ENCODE measurements at places on chromosomes 3 and 15.

- DNase-seq, result peak; percentile 76
Observed at GRCh38 chr15:77659350-77660321, 26.9 kb upstream of the LINGO1 start.

- DNase-seq, result peak; percentile 35
Observed at GRCh38 chr3:126365351-126366277, 8.4 kb upstream of the KLF15 start.

DNA sequence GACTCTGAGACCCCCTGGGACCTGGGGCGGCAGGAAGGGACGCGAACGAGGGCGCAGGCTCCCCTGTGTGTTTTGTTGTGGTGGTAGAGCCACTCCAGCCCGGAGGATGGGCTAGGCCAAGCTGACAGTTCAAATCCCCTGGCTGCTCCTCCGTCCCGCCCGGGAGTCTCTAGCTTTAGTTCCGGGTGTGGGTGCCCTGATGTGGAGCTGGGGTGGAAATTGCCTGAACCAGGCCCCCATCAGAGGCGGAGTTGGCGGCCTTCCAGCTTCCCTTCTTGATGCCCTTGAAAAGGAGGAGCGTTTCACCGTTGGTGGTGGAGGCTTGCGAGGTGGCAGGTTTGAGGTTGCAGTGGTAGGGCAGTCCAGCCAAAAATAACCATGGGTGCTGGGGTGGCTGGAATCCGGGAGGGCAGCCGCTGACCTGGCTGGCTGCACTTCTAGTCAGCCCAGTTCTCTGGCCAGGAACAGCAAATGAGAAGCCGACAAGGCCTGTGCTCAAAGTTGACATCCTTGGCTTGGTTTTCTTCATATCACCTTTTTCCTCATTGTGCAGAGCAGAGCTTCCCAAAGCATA lies 817 bp downstream of the CLK3 start:
- peak; percentile 84 for DNase-seq

GRCh38 chr15:81449836-81450474 lies 75.9 kb upstream of the TMC3 start:
- DNase-seq, result no peak

GRCh38 chr15:74978503-74978902 lies 16.9 kb upstream of the SCAMP5 start:
- no peak for DNase-seq

- no peak for DNase-seq
Observed at GRCh38 chr15:69469467-69470201, 17.0 kb downstream of the RPLP1 start.

- DNase-seq, result no peak
Observed at GRCh38 chr15:64697911-64698369, 77.4 kb downstream of the RBPMS2 start.

DNA sequence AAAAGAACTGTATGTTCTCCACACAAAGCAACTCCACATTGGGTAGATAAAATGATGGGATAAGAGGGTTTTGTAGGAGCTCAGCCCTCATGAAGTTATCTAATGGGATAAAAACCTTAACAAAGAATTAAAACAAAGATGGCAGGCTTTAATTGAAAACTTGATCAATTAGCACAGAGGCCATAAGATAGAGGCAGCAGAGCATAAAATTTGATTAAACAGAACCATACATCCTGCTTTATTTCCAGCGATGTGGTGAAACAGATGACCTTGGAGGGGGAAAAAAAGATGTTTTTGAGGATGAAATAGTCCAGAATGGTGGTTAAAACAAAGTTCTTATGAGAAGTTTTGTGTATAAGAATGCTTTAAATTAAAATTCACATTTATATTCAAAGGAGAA lies 130.9 kb upstream of the ALCAM start:
- no peak for DNase-seq

- no peak for DNase-seq
Observed at GRCh38 chr15:60912984-60913697, 316.0 kb downstream of the RORA start.

DNA sequence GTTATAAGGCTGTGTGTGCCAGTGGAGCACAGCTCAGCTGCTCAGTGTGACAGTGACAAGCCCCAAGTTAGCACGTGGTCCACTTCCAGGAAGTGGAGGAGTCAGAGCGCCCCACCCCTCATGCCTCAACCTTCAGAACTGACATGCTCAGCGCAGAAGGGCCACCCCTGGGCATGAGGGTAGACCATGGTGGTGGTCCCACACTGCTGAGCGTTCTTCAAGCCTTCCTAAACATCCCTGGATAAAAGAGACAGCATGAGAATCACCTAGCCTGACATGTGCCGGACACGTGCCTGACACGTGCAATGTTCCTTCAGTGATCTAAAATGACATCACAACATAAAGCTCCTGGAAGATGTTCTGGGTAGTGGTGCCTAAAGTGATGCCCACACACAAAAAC lies 16.8 kb downstream of the ATP10A start:
- peak; percentile 46 for DNase-seq

GRCh38 chr3:13483988-13484695 lies 4.0 kb downstream of the HDAC11 start:
- no peak for DNase-seq

- peak; percentile 87 for DNase-seq
Observed at GRCh38 chr3:50610181-50610971, 1.2 kb downstream of the CISH start.

GRCh38 chr3:27723001-27723445 lies 900 bp upstream of the EOMES start:
- DNase-seq, result no peak

- DNase-seq, result no peak
Observed at GRCh38 chr3:176490357-176490756, 706.9 kb downstream of the TBL1XR1 start.

GRCh38 chr3:79767905-79768267 lies at the start of gene ROBO1:
ROBO1 (minus strand) TSS chr3:79767998.
- DNase-seq, result no peak

DNA sequence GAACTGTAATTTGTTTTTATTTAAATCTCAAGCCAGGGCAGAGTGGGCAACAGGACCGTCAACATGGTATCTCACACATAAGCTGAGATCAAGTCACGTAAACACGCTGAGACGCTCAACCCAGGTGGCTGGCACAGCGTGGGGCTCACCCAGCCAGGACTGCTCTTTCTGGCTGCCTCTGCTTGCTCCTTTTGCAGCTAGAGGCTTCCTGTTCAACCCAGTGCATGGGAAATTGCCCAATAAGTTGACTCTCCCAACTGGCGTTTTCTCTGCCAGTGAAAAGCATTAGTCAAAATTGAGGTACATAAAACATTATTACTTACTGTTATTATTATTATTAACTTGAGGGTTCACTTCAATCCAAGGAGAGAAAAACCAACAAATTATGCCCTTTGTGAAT lies 398.1 kb downstream of the NR2F2 start:
- DNase-seq, result no peak

DNA sequence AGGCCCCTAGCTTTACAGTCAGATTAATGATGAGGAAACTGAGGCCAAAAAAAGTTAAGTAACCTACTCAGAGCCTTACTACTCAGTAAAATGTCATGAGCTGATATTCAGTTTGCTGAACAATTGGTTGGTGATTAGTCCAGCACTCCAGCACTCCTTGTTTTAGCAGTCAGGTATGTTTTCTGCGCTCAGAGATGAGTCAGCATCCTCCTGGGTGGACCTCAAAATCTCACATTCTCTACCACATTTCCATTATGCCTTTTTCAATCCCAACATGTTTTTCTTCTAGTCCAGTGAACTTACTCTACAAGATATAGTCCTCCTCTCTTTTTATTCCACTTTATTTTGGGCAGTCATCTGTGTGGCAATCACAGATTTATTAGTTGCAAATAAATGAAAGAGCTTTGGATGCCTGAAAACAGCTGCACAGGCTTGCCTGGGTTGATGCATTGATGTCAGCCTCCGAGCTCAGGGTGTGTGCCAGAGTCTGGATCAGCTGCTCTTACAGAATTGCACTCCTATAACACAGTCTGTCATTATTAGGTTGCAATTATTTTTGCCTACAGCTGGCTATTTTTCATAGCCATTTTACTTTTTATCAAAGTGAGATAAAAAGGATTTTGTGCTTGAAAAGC lies 133.2 kb downstream of the ARPP21 start:
- DNase-seq, result no peak

DNA sequence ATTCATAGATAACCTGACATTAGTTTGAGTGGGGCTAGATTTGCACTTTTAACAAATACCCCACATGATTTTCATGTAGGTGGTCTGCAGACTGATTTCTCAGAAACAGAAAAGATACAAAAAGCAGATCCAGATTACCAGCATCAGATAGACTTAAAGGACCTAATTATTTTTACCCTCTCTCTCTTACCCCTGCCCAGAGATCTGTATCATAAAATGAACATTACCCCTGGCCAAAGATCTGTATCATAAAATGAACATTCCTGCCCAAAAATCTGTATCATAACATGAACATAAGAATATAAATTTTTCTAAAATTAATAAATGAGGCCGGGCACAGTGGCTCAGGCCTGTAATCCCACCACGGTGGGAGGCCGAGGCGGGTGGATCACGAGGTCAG lies 14.6 kb upstream of the TRPC1 start:
- DNase-seq, result no peak

DNA sequence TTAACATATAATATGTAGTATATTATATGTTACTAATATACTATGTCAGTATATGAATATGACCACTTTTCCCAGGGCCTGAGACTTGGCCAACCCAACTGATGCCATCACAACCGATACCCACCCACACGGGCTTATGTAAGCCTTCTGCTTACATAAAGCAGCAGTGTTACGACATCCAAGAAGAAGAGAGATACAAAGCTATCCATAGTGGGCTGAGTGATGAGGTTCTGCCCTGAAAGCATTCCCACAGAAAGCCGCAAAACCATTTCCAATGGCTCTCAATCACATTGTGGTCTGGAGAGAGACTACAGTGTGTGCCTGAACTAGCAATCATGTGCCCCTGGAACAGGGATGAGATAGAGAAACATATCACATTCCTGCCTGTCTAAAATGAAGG lies 177.9 kb downstream of the PLOD2 start:
- DNase-seq, result no peak

Measured in Peyer's patch (tissue), 4 donors.